ENCODE measurements at places on chromosomes 6 and 20.

- no peak for DNase-seq
Observed at GRCh38 chr6:14337152-14337551, 219.6 kb downstream of the CD83 start.

- DNase-seq = no peak
Observed at GRCh38 chr20:25085756-25086495, 4.0 kb upstream of the VSX1 start.

- no peak for DNase-seq
Observed at GRCh38 chr6:17225767-17226630, 55.2 kb upstream of the RBM24 start.

DNA sequence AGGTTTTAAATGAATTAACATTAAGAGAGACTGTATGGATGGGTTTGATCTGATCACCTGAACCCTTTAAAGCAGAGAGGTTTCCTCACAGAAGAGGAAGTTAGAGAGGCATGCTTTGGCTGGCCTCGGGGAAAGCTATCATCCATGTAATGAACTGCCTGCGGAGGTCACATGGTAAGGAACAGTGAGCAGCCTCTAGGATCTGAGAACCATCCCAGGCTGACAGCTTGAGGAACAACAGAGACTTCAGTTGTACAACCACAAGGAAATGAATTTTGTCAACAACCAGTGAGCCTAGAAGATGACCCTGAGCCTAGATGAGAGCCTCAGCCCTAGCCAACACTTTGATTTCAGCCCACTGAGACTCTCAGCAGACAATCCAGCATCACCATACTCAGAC is 2.9 kb upstream of the COL21A1 start:
- DNase-seq = no peak

- no peak for DNase-seq
Observed at GRCh38 chr20:53960579-53961272, 109.7 kb downstream of the BCAS1 start.

DNA sequence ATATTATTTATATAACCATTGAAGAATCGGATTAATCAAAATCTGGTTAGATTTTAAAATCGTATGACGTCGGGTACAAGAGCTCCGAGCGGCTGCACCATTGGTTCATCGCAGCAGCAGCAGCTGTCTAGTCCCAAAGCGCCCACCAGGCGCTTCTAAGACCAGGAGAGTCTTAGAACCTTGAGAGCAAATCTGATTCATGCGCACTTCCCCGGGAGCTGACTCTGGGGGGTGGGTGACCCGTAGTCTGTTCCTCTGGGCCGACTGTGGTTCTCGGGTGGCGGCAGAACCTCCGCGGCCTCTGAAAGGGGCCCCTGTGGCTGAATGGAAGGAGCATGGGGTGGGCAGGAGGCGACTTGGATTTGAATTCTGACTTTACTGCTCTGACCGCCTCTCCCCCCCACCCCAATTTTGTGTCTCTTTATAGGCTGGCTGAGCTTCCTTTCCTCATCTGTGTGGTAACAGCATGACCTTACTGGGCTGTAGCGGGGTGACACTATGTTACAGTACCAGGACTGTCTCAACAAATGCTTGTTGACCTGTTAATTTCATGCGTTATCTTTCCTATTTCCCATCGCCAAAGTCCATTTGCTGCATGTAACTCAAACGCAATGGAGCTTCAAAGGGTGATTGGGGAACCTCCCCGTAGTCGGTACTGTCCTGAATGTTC is 119.7 kb downstream of the RTN4IP1 start:
- DNase-seq = no peak

DNA sequence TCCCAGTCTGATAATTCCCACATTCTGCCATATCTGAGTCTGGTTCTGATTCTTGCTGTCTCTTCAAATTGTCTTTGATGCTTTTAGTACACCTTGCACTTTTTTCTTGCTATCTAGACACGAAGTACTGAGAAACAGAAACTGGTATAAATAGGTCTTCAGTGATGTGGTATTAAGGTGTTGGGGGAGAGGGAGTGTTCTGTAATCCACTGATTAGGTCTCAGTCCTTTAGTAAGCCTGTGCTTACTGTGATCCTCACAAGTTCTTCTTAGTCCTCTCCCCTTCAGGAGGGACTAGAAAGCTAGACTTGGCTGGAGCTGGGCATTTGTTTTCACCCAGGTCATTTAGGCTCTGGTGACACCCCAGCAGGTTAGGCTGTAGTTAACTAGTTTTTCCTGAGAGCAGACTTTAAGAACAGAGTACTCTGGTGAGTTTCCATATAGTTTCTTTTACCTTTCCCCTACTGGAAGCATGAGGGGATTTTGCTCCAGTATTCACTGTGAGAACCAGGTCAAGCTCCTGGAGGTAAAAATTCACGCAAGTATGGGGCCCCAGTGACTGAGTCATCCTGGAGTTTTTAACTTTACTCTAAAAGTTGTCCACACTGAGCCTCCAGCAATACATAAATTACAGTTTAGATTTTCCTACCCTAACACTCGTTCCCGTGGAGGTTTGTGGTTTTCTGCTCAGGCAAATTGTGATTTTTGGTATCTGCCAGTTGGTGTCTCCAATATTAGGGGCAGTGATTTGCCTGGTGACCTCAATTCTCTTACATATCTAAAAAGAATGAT is 154.6 kb downstream of the CDKAL1 start:
- DNase-seq = no peak

DNA sequence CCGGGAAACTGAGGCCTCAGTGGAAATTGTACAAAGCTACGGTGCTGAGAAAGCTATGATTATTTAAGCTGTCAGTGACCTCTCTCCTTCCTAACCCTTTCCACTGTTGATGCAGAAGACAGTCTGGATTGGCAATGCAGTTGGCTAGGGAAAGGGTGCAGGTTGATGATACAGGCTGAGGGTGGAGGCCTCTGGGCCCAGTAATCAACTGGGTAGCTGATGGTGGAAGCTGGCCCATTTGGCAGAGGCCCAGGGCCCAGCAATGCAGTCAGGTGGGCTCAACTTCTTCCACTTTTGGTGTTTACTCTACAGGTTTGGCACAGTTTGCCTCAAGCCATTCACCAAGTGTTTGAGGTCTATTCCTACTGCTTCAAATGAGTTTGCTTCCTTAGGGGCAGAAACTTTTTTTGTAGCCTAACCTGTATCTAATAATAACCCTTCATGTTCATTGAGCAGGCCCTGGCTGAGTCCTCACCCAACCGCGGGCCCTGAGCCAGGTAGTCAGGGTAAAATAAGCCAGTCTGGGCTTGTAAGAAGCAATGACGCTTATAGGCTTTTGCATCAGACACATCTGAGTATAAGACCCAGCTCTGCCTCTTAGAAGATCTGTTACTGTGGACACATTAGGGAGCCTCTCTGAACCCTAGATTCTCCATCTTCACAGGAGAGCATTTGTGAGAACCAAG is 12.1 kb downstream of the BCL2L1 start:
- DNase-seq = no peak

GRCh38 chr6:137711972-137712371 is 155.1 kb upstream of the TNFAIP3 start:
- no peak for DNase-seq

GRCh38 chr20:57179265-57179664 is 87.2 kb downstream of the BMP7 start:
- no peak for DNase-seq

DNA sequence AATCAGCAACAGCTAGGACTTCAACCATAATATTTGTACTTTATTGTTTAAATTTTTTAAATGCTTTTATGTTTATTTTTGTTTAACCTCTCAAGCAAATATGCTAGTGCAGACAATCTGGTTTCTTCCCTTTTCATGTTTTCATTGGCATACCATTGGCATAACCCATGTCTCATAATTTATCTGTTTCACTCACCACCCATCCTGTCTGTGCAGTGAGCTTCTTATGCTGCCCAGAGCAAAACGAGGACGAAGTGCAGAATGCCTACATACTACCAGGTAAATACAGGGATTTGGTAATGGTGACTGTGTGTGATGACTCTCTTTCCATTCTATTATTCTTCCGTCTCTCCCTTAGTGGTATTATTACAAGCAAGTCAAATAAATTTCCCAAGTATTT is 361.4 kb upstream of the KCNQ5 start:
- DNase-seq = no peak

DNA sequence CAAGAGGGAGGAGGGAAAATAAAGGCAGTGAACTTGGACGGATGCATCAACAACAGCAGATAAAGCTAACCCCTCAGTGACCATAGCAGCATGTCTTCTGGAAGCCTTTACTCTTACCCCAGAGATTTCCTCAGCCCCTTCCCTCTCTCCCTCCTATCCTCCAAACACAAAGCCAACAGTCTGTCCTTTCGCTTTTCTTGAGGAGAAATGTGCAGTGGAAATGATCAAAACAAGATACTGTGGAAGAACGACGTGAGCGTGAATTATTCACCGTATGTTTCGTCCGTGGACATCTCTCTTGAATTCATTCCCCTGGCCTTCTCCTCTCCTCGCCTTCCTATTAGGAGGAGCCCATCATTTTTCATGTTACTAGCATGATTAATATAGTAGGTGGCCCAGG is 8.5 kb downstream of the NRN1 start:
- DNase-seq = no peak

GRCh38 chr6:89098461-89098860 is 17.9 kb downstream of the PNRC1 start:
- DNase-seq = no peak

- peak; percentile 43 for DNase-seq
Observed at GRCh38 chr20:32333181-32333987, 24.7 kb upstream of the ASXL1 start.

DNA sequence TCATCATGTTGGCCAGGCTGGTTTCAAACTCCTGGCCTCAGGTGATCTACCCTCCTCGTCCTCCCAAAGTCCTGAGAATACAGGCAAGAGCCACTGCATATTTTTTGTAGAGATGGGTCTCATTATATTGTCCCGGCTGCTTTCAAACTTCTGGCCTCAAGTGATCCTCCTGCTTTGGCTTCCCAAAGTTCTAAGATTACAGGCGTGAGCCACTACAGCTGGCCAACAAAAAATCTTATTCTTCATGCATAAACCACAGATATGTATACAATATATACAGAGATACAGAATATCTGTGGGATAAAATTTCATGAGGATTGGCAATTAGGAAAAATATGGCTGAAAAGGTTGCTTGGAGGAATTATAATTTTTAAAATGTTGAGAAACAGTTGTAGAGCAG is 49.9 kb downstream of the SLC35A1 start:
- DNase-seq = no peak

DNA sequence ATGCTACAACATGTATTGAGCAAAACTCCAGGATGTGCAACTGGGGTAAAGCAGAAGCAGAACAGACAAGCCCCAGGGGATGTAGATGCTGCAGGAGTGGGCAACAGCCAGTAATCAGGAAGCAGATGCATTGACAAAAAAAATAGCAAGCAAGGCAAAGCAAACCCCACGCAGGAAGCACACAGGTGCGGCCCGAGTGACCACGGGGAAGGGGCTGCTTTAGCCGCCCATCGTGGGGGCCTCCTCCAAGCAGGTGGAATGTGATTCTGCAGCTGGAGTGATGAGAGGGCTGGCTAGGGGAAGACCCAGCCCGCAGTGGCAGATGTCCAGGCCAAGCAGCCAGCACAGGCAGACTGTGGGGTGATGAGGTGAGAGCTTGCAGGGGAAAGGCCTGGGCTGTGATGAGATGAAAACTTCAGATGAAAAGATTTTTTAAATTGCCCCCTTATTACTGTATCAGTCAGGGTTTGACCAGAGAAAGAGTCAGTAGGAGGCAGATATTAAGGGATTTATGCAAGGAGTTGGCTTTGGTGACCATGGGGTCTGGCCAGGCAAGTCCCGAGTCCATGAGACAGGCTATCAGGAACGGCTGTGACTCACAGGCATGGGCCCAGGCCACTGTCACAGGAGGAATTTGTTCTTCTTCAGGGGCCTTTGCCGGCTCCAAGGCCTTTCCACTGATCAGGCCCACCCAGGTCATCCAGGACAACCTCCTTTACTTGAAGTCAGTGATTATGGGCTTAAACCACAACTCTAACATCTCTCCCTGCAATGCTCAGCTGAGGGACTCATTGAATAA is 207.6 kb downstream of the ANKRD60 start:
- DNase-seq = no peak

GRCh38 chr6:1552296-1552761 is 57.4 kb upstream of the FOXC1 start:
- peak; percentile 44 for DNase-seq

GRCh38 chr6:19395316-19395715 is 441.9 kb upstream of the ID4 start:
- DNase-seq = no peak

- no peak for DNase-seq
Observed at GRCh38 chr20:63556873-63557478, 3.0 kb downstream of the FNDC11 start.

DNA sequence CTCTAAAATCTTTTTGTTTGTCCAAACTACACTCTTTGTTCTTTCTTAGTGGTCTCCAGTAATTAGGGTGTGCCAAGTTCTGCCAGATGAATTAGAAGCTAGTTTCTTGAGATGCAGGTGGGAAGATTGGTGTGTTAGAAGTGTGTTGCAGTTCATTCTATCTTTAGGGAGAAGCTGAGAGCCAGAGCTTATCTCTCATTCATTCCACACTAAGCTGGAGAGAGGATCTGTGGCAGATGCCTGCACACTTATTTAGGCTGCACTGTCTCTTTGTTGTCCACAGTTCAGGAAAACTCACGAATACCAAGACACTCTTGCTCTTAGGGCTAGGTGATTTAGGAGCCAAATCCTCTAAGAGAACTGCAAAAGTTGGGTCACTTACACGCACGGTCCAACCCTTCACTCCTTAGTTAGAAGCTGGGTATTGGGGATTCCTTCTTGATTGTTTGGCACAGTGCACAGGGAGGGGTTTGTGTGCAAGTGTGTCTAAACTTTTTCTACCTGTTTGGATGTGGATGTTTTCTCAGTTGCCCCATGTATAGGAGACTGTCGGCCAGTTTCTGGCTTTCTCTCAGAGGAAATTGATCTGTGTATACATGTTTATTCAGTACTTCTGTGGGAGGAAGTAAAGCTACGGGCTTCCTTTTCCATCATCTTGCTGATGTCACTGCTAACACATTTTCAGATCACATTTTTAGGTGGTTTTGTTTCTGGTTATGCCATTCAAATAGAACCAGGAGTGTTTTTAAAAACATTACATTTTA is 49.5 kb downstream of the SMAP1 start:
- peak; percentile 19 for DNase-seq

GRCh38 chr6:160421854-160422253 is 73.7 kb downstream of the SLC22A3 start:
- DNase-seq = no peak

GRCh38 chr6:44272999-44273566 is 2.8 kb downstream of the TMEM151B start:
- DNase-seq = no peak

DNA sequence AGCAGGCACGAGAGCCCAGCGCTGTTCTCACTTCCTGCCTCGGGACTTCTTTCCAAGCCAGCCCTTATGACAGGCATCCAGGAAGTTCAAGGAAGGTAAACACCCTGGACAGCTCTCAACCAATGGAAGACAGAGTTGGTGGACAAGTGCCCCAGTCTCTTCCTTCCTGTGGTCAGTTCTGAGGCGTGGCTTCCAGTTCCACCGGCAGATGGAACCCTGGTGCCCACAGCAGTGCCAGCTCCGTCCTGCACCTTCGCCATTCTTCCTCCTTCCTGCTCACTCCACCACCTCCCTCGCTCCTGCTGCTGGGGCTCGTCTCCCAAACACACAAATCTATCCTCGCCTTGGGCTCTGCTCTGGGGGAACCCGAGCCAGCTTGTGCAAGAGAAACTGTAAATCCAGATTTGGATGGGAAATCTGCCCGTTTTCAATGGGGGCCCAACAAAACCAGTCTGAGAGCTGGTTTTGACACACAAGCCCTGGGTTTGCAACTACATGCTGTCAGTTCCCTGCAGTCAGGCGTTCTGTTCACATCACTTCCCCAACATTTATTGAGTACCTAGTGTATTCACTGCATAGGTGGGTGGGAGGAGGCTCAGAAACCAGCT is 162.7 kb downstream of the GRM4 start:
- DNase-seq = no peak

All from CD4-positive, alpha-beta T cell treated with Interleukin-2 at 100 ng/mL for 4 hours (primary cell).